ENCODE measurements at places on chromosomes 3 and 15.

DNA sequence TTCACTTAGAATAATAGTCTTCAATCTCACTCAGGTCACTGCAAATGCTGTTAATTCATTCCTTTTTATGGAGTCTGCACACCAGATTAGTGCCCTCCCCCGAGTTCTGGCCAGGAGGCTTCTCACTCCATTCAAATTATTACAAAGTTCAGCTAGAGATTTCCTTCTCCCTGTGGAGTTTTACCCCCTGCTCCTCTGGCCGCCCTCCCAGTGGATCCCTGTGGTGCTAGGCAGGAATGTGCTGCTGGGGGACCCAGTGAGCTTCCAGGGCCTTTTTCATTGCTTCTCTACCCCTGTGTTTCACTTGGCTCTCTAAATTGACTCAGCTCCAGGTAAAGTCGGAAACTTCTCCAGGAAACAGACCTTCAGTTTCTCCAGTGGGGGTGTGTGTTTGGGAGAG, 42.7 kb upstream of the CD200R1L start:
- no peak for DNase-seq

GRCh38 chr3:156425651-156426050, 129.3 kb downstream of the SSR3 start:
- DNase-seq, result no peak

GRCh38 chr15:96327155-96327741, 3.3 kb upstream of the NR2F2 start:
- peak; percentile 51 for DNase-seq

GRCh38 chr3:154011036-154011435, 110.2 kb upstream of the ARHGEF26 start:
- DNase-seq, result no peak

GRCh38 chr3:162558016-162558415, 1061.4 kb downstream of the OTOL1 start:
- no peak for DNase-seq
